ENCODE measurements at places on chromosomes 11 and 22.

- DNase-seq: no peak
These were observed 792 bp upstream of the SBF1 start for GRCh38 chr22:50475652-50476002.

DNA sequence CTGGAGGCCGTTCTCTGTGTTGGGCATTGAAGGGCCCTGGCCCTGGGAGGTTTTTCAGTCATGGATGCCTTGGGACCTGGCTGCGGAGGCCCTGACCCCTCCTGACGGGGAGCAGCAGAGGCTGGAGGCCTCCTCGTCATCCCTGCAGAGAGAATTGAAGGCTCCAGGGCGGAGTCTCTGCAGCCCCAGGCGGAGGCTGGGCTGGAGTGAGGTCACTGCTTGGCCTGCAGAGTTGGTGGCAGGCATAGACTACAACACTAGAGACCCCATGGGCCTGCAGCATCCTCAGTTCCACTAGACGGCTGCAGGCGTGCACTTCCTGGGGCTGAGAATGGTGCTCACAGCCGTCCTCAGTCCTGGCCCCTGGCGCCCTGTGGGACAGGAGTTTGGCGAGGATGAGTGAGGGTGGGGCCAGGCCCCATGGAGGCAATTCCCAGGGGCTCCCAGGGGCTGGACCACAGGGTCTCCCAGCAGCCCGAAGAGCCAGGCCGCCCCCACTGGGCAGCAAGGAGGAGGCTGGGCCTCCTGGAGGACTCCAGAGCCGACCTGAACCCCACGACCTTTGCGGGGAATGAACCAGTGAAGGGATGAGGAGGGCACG is 1194.9 kb downstream of the BRD1 start:
- DNase-seq: no peak

GRCh38 chr11:64400102-64400501 is 41.1 kb downstream of the RPS6KA4 start:
- DNase-seq: no peak

DNA sequence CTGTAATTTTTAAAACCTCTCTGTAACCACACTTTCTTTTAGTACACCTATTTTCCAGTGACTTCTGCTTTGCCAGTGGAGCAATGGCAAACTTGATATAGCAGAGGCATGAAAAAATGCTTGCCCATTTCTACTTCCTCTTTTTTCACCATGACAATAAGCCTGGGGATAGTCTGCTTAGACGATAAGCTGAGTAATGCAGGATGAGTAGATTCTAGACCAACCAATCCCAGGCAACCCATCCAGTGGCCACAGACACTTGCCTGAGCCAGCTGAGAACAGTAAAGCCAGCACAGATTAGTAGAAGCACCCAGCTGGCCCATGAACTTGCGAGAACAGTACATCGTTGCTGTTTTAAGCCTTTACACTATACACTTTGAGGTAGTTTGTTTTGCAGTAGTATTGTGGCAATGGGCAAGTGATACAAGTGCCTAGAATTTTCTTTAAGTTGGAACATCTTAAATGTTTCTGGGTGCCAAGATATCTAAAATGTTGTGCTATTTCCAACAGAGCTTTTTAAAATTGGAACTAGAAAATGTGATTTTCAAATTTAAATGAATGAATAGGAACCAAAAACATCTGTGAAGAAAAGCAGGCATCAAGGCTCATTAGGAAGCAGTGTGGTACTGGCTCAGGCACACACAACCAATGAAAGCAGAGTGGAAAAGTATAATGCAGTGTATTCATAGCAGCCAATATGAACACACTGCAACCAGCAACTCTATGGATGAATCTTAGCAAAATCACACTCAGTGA is 37.7 kb downstream of the DDI1 start:
- DNase-seq: no peak

DNA sequence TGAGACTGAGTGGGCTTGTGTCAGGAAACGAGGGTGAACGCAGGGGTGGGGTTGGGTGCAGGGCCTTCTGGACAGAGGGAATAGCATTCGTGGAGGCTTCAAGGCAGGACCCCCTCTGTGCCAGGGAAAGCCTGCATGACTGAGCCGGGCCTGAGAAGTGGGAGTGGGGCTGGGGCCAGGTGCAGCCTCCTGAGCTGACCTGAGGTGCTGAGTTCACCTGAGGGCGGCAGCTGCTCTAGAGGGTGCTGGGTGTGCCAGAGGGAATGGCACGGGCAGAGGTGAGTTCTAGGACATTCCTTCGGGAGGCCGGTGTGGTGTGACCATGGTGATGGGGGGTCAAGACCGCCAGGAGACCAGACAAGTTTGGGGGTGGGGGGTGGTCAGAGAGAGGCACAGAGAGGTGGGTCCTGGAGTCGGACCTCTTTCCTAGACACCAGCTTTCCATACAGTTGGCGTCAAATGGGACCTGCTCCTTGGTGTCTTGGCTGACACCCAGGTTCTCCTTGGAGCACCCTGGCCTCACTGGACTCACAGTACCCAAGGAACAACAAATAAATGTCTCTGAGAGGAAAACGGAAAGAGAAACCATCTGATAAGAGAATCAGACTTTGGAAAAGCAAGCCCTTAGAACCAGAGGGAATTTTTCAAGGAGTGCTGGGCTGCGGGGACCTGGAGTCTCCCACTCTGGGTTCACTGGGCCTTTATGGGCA is 7.7 kb downstream of the MPPED1 start:
- DNase-seq: no peak

GRCh38 chr11:84227970-84228665 is 942.0 kb upstream of the CCDC90B start:
- no peak for DNase-seq
